ENCODE measurements at places on chromosomes 12 and 14. TPM values are rescaled to one million over a fixed set of nuclear protein-coding genes. Genes with fewer than 3 reads are reported as not detected.
A peak's percentile ranks its signal among the peaks of the same experiment; 100 is the strongest.

DNA sequence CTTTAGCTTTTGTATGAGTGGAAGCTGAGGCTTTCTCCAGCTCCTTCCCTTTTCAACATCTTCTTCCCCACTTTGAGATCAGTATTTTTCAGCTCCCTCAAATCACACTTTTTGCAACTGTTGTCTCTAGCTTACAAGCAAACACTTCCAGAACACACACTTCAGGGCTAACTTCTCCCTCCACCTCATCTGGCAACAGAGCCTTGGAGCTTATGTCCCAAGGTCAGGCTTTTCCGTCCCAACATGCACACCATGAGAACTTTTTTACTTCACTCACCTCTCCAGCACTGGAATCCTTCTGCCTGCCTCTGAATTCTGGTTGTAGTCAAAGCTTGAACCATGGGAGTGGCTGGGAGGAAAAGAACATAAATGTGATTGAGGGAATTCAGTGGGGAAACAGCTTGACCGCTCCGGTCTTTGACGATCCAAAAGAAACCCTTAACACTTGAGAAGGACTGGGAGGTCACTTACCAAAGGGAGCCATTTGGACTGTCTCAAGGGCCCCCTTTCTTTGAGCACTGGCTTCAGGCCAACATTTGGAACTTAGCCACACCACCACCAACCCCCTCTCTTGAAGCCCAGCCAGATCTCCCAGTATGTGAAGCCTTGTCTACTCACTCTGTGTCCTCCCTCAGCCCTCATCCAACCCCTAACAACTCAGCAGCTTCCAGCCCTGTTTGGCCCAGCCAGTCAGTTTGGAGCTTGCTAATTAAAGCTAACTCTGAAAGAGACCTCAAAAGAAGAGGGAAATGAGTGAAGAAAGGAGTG lies 3.9 kb upstream of the BLOC1S1 start:
- peak; percentile 74 for DNase-seq

DNA sequence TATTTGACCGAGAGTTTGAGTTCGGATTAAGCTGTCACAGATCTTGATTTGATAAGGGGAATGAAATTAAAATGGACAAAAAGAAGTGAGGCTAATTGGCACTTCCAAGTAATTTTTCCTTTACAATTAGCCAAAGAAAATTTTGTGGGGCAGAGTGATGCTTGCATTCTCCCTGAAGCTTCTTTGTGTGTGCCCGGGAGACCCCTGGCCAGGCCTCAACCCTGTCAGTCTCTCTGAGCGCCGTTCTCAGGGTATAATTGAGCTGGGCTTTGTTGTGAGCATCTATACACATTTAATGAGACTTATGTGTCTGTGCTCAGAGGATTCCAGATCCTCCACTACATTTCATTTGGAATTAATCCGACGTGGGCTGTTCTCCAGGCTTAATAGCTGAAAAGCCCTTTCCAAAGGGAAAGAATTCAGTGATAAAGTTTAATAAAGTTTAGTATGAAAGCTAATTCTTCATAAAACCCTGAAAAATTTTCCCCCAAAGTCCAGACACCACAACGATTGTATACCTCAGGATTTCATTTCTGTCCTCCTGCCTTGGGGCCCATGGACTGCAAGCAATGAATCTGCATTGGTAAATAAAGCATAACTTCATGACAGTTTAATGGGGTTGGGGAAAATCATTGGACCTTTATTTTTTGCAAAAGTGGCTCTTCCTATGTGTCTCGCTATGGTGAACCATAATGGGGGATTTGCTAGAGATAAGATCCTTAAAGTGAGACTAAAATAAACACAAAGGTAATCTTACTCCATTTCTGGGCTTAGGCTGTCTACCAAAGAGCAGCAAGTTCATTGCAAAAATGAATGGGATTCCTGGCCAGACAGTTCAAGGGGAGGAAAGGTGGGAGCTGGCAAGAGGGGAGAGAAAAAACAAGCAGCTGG lies 292.6 kb downstream of the C12orf75 start:
- DNase-seq: no peak

DNA sequence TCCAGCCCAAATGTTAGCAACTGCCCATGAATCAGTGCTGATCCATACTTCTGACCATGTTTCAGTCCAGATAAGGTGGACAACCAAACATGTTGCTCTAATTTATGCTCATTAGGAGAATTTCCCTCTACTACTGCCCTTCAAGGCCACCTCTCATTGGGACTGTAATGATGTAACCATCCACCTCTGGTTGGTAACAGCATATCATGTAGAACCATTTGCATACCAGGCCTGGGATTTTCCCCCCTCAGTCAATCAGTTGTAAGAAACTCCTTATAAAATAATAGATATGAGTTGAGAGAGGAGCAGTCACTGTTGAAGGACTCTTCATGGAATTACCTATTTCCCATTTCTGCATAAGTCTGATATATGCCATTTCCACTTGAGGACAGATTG lies 17.8 kb upstream of the YAF2 start:
- no peak for DNase-seq

DNA sequence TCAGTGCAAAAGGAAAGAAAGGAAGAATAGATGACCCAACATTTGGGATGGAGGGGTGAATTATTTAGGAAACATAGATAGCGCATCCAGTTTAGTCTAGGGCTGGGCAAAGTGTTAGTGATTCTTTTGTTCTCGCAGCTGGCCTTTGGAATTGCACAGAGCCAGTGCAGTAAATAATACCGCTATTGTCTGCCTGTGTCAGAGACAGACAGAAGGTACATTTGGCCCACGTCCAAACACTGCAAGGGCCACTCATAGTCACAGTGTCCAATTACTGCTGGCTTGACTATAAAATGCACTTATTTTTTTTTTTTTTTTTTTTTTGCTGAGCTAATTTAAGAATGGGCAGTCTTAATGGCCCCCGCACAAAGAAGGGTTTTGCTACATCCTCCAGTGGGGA lies 638.6 kb downstream of the BCL11B start:
- no peak for DNase-seq

- no peak for DNase-seq
These were observed 137.6 kb upstream of the PPFIA2 start for GRCh38 chr12:81896771-81897170.

- DNase-seq: peak; percentile 29
These were observed 24.3 kb downstream of the ASPG start for GRCh38 chr14:104109731-104110361.

- no peak for DNase-seq
These were observed 28.4 kb upstream of the NOVA1 start for GRCh38 chr14:26626256-26626655.

GRCh38 chr14:68974759-68975347 lies 4.2 kb downstream of the ACTN1 start:
- no peak for DNase-seq

DNA sequence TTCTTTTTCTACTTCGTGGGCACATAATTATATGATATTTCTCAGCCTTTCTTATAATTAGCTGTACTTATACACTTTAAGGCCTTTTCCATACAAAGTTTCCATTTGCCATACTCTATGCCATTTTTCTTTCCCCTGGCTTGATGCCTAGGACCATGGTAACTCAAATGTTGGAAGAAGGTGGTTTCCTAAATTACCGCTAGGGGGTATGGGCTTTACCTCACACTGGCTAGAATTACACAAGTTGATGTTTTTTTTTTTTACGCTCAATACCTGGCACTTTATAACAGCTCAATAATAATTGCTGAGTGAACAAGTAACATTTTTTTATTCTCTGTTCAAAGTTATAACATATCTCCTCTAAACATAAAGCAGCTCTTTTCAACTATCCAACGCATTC lies 306.8 kb upstream of the LRFN5 start:
- no peak for DNase-seq

DNA sequence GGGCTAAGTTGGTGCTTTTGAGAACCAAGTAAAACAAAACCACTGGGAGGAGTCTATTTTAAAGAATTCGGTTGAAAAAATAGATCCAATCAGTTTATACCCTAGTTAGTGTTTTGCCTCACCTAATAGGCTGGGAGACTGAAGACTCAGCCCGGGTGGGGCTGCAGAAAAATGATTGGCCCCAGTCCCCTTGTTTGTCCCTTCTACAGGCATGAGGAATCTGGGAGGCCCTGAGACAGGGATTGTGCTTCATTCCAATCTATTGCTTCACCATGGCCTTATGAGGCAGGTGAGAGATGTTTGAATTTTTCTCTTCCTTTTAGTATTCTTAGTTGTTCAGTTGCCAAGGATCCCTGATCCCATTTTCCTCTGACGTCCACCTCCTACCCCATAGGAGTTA lies 1.8 kb upstream of the RAB5B start:
- no peak for DNase-seq

GRCh38 chr12:102376181-102376747 lies 104.1 kb downstream of the IGF1 start:
- DNase-seq: no peak

DNA sequence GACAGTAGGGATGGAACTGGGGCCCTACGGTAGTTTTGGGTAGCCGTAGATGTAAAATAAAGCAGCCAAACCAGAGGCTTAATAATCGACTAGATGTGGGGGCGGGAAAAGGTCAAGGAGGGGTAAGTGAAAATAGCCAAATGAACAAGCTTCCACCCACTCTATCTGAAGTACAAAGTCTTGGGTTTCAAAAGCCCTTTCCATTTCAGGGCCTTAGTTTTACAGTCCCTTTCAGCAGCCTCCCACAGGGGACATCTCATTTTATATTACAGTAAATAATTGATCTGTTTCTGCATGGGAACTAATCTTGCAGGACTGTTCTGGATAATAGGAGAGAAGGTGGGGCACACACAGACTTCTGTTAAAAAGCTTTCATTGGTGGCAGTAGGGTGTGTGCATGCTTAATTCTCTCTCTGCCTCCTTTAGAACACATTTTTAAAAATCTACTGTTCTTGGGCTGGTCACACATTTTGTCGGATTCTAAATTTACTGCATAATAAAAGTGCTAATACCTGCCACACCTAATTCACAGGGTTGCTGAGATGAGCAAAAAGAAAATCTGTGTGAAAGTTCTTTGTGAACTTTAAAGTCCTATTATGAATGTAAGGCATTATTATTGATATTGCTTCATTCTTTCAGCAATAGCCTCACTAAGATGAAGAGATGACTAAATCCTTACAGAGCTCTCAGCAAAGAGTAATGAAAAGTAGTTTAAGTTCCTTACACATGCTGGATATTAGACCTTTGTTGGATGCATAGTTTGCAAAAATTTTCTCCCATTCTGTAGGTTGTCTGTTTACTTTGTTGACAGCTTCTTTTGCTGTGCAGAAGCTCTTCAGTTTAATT lies 104.6 kb downstream of the ITPR2 start:
- no peak for DNase-seq

- DNase-seq: no peak
These were observed 25.2 kb downstream of the DHRS4L2 start for GRCh38 chr14:24013654-24014514.

- DNase-seq: no peak
These were observed 143.6 kb downstream of the DUSP6 start for GRCh38 chr12:89208661-89209096.

DNA sequence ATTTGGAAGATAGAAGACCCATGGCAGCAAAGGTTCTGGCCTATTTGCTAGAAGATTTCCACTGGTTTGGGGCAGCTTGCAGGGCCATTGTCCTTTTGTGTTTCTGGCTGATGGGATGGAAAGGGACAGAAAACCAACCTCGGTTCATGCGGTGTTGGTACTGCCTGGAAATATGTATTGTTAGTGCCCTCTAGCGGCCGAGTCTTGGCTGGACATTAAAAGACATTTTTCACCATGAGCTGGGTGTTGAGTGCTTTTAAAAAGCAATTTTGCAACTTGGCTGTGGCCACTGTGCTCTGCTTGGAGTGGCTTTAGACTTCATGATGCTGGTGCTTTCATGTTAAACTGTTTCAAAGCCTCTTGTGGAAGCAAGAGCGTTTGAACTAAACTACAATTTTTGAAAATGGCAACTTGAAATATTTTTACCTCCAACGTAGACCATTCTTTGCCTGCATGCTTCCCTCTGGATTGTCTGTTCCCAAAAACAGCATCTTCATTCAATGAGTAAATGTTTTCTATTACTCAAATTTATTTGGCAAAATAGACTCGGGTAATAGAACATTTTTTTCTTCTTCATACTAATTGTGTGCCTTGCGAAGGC lies 102.7 kb upstream of the TBX5 start:
- peak; percentile 60 for DNase-seq

GRCh38 chr12:64293654-64294364 lies 71.7 kb upstream of the KICS2 start:
- no peak for DNase-seq

DNA sequence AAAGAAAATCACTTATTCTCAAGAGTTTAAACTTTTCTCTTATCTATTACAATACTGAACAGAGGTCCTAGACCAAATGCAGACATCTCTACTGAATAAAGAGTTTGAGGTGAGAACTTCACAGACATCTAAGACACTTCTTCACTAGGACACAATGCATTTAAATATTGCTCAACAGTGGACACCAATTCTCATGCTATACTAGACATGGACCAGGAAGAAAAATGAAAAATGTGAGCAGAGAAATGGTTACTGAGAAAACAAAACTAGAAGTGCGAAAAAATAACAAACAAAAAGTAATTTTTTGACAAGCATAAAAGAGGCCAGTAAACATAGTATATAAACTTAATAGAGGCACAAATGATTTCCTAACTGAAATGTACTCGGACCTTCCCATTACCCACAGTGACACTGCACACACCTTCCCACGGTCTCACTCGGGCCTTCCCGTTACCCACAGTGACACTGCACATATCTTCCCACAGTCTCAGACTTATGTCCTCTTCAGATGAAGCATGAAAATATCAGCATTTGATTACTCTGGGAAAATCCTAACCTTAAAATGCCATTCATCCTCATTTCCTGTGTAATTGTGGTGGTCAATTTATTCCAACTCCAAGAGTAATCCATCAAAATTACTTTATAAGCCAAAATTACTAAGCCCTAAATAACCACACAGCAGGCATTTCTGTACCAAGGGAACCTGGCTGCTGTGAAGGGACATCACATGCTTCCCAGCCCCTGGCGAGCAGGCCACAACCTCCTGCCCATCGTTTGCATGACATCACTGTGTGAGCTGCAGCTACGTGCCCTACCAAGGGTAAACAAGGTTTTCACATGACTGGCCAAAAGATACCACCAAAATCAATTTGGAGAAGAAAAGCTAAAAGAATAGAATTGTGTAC lies 6.4 kb downstream of the SLC15A4 start:
- DNase-seq: peak; percentile 77

- no peak for DNase-seq
These were observed 15.7 kb upstream of the BCL2L14 start for GRCh38 chr12:12054993-12055392.

- DNase-seq: peak; percentile 52
These were observed 830 bp downstream of the PPP4R3A start for GRCh38 chr14:91509083-91509877.

GRCh38 chr12:28793581-28794151 lies 355.4 kb upstream of the FAR2 start:
- DNase-seq: no peak

RNASE3 gene
- not detected for total RNA-seq

RTL1 gene
- total RNA-seq: not detected

SLC10A1 gene
- total RNA-seq: not detected

ZFHX2 gene
- 0.97 TPM for total RNA-seq

RD3L gene
- total RNA-seq: 26.4 TPM

All from Right ventricle myocardium superior (tissue), 1 donor.